RPMI7951 (cell line): ENCODE measurements at places on chromosomes 11 and 22. TPM values are rescaled to one million over a fixed set of nuclear protein-coding genes. Genes with fewer than 3 reads are reported as not detected.

Gene LRRC74B
- total RNA-seq: under 0.01 TPM in 1 of 2 replicates, not detected in the other

Gene UPK3A
- not detected in 2 replicates for total RNA-seq

Gene INS
- total RNA-seq: not detected in 2 replicates

Gene XKR3
- total RNA-seq: not detected in 2 replicates

Gene FXYD6
- 0.24 and 0.78 TPM in 2 replicates for total RNA-seq

Gene RHOD
- total RNA-seq: 3.1 and 3.9 TPM in 2 replicates

Gene OR6T1
- not detected in 2 replicates for total RNA-seq

Gene EFCAB6
- 0.39 and 0.48 TPM in 2 replicates for total RNA-seq

Gene NLRP14
- total RNA-seq: 0.12 TPM in 1 of 2 replicates, not detected in the other

Gene CENPM
- 50.3 and 57.6 TPM in 2 replicates for total RNA-seq

Gene OR52I2
- not detected in 2 replicates for total RNA-seq

Gene MUC6
- under 0.01 and 0.10 TPM in 2 replicates for total RNA-seq

Gene CCDC188
- 0.68 TPM in 1 of 2 replicates, not detected in the other for total RNA-seq

Gene ACR
- total RNA-seq: not detected in 2 replicates

Gene MYO18B
- 0.24 and 0.29 TPM in 2 replicates for total RNA-seq
